ENCODE measurements at places on chromosomes 16 and 17.

- no peak for DNase-seq
Measured at GRCh38 chr16:26710450-26710849, 356.3 kb upstream of the C16orf82 start.

GRCh38 chr16:81711657-81712319, 67.3 kb upstream of the PLCG2 start:
- no peak for DNase-seq

GRCh38 chr16:30619638-30620037, 9.4 kb upstream of the ZNF689 start:
- DNase-seq, result no peak

DNA sequence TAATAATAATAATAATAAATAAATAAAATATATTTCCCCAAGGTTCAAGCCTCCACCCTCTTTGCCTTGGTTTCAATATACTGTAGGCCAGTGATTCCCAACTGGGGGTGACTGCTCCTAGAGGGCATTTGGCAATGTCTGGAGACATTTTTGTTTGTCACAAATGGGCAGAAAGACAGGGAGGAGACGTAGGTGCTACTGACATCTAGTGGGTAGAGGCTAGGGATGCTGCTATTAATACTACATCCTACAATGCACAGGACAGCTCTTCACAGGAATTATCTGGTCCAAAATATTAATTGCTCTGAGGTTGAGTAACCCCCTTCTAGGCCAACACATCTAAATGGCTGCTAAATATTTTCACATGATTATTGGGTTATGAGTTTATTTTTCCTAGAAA, 12.8 kb upstream of the PRR14 start:
- peak; percentile 39 for DNase-seq

DNA sequence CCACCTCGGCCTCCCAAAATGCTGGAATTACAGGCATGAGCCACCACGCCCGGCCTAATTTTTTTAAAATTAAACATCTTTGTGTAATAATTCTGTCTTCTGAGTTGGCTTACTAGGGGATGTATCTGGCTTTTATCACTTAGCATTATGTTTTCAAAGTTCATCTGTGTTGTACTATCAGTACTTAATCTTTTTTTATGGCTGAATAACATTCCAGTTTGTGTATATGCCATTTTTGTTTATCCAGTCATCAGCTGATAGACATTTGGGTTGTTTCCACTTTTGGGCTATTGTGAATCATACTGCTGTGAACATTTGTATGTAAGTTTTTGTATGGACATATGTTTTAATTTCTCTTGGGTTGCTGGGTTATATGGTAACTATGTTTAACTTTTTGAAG, 69.0 kb downstream of the CHD9 start:
- no peak for DNase-seq

- no peak for DNase-seq
Measured at GRCh38 chr17:82449131-82449882, 1.2 kb downstream of the CYBC1 start.

- DNase-seq, result no peak
Measured at GRCh38 chr16:22183901-22184614, 21.8 kb downstream of the SDR42E2 start.

GRCh38 chr16:89167425-89167941, 4.1 kb upstream of the CDH15 start:
- peak; percentile 78 for DNase-seq

- no peak for DNase-seq
Measured at GRCh38 chr16:8912793-8913192, 30.6 kb downstream of the LITAFD start.

- DNase-seq, result no peak
Measured at GRCh38 chr16:49857423-49858181, 1.7 kb upstream of the ZNF423 start.

GRCh38 chr17:45088741-45089140, 27.6 kb downstream of the NMT1 start:
- no peak for DNase-seq

- DNase-seq, result no peak
Measured at GRCh38 chr16:2238150-2238837, 2.0 kb downstream of the DNASE1L2 start.

- DNase-seq, result no peak
Measured at GRCh38 chr16:75239542-75240122, 11.8 kb downstream of the BCAR1 start.

- no peak for DNase-seq
Measured at GRCh38 chr17:73042809-73043685, 49.4 kb downstream of the SLC39A11 start.

- peak; percentile 51 for DNase-seq
Measured at GRCh38 chr16:77212741-77213541, 13.7 kb downstream of the SYCE1L start.

DNA sequence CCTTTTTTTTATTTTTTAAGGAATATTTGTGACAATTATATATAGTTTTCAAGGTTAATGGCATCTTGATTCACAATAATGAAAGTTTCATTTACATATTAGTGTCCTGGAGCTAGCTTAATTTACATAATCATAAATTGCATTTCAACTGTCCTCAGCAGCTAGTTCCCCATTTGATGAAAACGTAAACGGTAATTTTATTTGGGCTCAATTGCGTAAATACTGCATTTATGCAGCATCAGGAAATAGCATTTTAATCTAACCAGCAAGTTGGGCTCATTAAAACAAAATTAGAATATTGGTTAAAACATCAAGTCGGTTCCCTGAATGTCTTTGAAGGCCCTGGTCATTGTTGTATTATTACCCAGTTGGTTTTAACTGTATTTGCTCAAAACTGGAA, 136.8 kb upstream of the CDH5 start:
- no peak for DNase-seq

- DNase-seq, result no peak
Measured at GRCh38 chr16:81483970-81484595, 39.5 kb downstream of the CMIP start.

- no peak for DNase-seq
Measured at GRCh38 chr16:1042049-1042744, 30.4 kb upstream of the SSTR5 start.

GRCh38 chr16:9655051-9655450, 527.2 kb downstream of the GRIN2A start:
- no peak for DNase-seq

- no peak for DNase-seq
Measured at GRCh38 chr17:50570528-50570927, 10.0 kb downstream of the CACNA1G start.

DNA sequence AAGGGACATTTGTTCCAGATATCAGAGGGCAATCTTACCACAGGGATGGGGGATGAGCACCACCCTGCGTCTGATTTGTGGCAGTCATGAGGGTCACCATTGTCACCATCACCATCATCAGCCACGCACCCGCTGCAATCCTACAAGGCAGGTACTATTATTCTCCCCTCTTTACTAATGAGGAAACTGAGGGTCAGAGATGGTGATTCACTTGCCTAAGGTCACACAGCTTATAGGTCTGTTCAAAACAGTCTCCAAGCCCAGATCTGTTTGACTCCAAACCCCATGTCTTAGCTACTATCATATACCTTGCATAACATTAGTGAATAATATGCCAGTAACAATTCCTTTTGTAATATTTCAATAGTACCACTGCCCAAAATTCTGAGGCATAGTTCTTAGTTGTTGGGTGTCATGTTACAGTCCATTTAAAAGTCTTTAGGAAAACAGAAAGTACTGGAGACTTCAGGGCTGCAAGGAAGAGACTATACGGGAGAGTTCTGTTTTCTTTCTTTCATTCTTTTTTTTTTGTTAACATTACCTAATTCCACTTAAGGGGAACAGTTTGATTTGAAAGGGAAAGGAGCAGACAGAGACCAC, 166.4 kb downstream of the C16orf95 start:
- DNase-seq, result no peak

- no peak for DNase-seq
Measured at GRCh38 chr17:63692195-63692816, 7.6 kb downstream of the LIMD2 start.

DNA sequence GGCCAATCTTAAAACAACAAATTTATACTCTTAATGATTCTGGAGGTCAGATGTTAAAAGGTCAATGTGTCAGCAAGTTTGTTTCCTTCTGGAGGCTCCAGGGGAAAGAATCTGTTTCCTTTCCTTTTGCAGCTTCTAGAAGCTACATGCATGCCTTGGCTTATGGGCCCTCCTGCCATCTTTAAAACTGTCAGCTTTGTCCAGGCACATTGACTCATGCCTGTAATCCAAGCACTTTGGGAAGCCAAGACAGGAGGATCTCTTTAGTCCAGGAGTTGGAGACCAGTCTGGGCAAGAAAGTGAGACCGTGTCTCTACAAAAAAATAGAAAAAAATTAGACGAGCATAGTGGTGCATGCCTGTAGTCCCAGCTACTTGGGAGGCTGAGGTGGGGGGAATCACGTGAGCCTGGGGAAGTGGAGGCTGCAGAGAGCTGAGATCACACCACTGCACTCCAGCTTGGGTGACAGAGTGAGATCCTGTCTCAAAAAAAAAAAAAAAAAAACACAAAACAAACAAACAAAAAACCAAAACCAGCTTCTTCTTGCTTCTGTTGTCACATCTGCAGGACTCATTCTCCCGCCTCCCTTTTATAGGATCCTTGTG, 58.3 kb downstream of the NOS2 start:
- no peak for DNase-seq

- DNase-seq, result no peak
Measured at GRCh38 chr16:27720731-27721530, 171.0 kb downstream of the KATNIP start.

GRCh38 chr17:27155866-27156265, 138.0 kb upstream of the WSB1 start:
- no peak for DNase-seq

GRCh38 chr16:51896013-51896412, 650.9 kb downstream of the TOX3 start:
- DNase-seq, result no peak

DNA sequence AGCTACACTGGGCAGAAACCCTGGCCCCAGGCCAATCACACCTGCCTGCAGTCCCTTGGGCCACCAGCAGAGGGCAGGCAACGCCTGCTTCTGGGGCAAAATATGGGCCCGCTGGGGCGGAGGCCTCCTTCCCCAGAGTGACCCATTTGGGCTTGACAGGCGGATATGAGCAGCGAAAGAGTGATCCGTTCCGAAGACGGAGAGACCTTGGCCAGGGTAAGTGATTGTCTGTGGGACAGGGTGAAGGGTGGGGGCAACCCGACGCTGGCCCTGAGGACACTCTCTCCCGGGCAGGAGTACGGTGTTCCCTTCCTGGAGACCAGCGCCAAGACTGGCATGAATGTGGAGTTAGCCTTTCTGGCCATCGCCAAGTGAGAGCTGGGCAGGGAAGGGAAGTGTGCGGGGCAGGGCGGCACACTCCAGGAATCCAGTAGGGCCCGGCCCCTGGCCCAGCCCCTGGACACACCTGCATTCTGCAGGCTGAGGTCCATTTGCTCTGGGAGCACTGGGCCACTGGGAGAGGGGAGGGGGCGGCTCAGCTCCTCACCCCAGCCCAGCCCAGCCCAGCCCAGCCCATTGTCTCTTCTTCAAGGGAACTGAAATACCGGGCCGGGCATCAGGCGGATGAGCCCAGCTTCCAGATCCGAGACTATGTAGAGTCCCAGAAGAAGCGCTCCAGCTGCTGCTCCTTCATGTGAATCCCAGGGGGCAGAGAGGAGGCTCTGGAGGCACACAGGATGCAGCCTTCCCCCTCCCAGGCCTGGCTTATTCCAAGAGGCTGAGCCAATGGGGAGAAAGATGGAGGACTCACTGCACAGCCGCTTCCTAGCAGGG, 3.5 kb upstream of the NHERF1 start:
- peak; percentile 18 for DNase-seq

GRCh38 chr17:75367312-75367711, 38.2 kb downstream of the GRB2 start:
- DNase-seq, result no peak

GRCh38 chr16:46826631-46827030, 4.3 kb downstream of the C16orf87 start:
- DNase-seq, result no peak

Data from NCI-H1092 (cell line).